ENCODE measurements at places on chromosomes 3 and 15.

GRCh38 chr3:69297501-69297900, 88.4 kb downstream of the FRMD4B start:
- DNase-seq: no peak

- DNase-seq: no peak
Measured at GRCh38 chr3:186035277-186035676, 73.6 kb downstream of the ETV5 start.

- no peak for DNase-seq
Measured at GRCh38 chr15:50277370-50277769, 11.8 kb upstream of the HDC start.

GRCh38 chr3:111260878-111261277, 189.3 kb downstream of the NECTIN3 start:
- no peak for DNase-seq

DNA sequence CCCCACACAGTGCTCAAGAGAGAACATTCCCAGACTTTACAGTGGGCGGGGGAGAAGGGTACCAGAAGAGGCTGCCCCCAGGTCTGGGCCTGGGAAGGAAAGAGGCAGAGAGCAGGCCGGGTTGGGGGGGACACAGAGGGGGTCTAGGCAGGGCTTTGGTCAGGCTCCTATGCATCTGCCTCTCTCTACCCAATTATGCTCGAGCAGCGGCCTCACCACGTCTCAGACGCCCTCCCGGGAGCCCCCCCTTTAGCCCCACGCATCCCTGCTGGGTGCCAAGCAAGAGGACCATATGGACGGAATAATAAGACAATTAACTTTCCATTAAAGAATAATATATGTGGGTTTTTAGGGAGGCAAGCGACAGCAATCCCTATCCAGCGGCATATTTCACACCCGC, 32.8 kb downstream of the CACNA2D2 start:
- no peak for DNase-seq

Data from activated CD4-positive, alpha-beta T cell treated with anti-CD3 and anti-CD28 coated beads, Interleukin-2, amount 50 U/mL, for 1 hour (primary cell).